ENCODE measurements at places on chromosomes 7 and 10. TPM values are rescaled to one million over a fixed set of nuclear protein-coding genes. Genes with fewer than 3 reads are reported as not detected.
A peak's percentile ranks its signal among the peaks of the same experiment; 100 is the strongest.

DNA sequence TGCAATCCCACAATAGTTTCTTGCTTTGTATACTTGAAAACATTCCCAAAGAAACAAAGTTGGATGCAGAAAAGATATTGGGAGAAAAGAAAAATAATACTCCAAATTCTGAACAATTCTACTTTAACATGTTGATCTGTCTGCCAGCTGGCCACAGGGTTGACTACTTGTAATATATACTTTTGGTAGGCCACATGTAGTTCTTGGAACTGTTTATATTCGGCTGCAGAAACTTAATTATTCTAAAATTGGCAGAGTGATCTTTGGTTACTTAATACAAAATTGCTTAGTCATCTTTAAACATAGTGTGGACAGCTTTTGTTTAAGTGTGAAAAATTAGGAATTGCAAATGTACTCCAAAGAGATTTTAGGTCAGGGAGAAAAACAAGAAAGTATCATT, 76.0 kb downstream of the CALD1 start:
- no peaks in the 10 kb centered on the region for H3K36me3 ChIP-seq
- peaks cover 11% of the 10 kb centered on the region for H3K4me1 ChIP-seq
- H3K27ac ChIP-seq: no peak overlapping the region
- no peak for DNase-seq
- no peaks in the 10 kb centered on the region for H3K27me3 ChIP-seq

DNA sequence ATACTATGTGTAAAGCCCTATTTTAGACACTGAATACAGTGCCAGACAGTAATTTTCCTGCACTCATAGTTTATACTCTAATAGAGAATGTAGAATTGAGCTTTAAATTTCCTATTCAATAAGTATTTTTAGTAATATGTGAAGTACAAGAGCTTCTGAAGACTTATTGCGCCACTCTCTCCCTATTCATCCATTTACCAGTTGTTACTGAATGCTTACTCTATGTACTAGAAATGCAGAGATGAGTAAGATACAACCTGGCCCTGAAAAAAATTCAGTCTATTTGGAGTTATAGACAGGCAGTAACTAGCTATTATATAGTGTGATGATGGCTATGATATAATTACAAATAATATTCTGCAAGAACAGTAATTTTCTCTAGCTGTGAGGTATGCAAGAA, 98.8 kb downstream of the ADK start:
- no peak overlapping the region for H3K4me3 ChIP-seq
- no peaks in the 10 kb centered on the region for H3K27me3 ChIP-seq
- no peaks in the 10 kb centered on the region for H3K36me3 ChIP-seq
- no peak for DNase-seq
- no peak overlapping the region for H3K27ac ChIP-seq

Gene PLAU
- total RNA-seq: 4.2 TPM

DNA sequence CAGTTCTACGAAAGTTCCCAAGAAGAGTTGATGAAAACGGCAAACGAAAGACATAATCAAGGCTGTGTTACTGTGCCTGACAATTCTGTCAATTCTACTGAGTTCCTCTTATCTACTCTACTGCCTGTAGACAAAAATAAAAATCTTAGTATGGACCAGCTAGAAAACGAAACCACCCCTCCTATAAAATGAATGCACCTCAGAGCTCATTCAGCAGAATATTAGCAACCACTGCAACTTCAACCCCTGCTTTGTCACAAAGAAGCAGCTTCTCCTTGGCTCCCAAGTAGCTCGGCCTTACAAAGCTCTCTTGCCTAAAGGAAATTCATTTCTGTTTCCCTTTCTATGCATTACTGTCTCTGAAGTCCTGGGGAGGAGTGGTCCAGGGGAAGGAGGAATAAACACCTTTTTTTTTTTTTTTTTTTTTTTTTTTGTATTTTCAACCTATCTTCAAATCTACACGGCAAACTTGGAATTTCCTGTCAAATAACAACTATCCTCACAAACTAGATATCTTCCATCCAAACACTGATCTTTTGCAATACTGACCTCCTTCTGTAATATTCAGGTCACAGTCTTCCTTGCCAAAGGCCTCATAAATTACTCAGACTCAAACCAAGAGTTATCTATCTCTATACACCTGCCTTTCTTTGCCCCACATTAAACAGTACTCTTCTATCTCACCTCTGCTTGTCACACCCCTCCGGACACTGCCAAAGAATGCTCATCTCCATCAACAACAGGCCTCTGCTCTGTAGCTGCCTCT, 74.3 kb downstream of the GLI3 start:
- peak overlapping the region; percentile 9 for H3K27ac ChIP-seq
- peaks cover 47% of the 10 kb centered on the region for H3K4me1 ChIP-seq
- H3K36me3 ChIP-seq: peaks cover 9% of the 10 kb centered on the region
- H3K4me3 ChIP-seq: no peak overlapping the region
- DNase-seq: no peak
- no peaks in the 10 kb centered on the region for H3K27me3 ChIP-seq

Gene TWIST1
- total RNA-seq: 8.1 TPM

DNA sequence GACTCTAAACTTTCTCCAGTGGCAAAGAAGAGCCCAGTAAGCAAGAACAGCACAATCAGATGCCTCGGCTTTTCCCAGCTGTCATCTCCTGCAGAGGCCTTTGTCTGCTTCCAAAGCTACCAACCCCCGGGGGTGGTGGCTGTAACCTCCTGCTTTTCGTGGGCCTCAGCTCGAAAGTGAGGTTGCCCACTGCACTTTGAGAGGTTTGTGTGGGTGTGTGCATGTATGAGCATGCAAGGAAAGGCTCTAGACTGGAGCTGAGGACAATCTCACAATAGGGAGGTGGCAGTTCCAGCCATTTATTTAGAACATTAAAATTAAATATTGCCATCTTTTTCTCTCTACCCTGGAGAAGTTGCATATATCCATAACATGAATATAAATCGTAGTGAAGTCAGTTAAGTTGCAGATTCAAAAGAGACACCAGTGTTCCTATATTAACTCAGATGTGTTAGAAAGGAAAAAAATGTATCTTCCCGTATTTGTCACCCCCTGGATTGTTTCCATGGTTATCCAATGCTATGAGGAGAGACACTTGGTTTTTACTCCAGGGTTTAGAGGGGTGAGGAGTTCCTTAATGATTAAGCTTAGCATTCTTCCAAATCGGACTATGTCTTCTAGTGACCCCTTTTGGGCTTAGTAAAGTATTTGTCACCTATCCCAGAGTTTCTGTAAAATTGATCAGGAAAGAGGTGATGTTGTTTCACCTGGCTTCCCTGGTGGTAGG, 781.1 kb downstream of the INHBA start:
- DNase-seq: no peak
- no peaks in the 10 kb centered on the region for H3K4me1 ChIP-seq
- H3K27ac ChIP-seq: no peak overlapping the region

GRCh38 chr10:84026821-84027257, 112.5 kb upstream of the GHITM start:
- H3K27ac ChIP-seq: no peak overlapping the region
- H3K4me1 ChIP-seq: no peaks in the 10 kb centered on the region
- H3K27me3 ChIP-seq: no peaks in the 10 kb centered on the region
- DNase-seq: peak; percentile 38
- no peaks in the 10 kb centered on the region for H3K36me3 ChIP-seq

All from neural crest cell (in vitro differentiated cells).